HuH-7.5 (cell line): ENCODE measurements at places on chromosomes 1 and 21.

DNA sequence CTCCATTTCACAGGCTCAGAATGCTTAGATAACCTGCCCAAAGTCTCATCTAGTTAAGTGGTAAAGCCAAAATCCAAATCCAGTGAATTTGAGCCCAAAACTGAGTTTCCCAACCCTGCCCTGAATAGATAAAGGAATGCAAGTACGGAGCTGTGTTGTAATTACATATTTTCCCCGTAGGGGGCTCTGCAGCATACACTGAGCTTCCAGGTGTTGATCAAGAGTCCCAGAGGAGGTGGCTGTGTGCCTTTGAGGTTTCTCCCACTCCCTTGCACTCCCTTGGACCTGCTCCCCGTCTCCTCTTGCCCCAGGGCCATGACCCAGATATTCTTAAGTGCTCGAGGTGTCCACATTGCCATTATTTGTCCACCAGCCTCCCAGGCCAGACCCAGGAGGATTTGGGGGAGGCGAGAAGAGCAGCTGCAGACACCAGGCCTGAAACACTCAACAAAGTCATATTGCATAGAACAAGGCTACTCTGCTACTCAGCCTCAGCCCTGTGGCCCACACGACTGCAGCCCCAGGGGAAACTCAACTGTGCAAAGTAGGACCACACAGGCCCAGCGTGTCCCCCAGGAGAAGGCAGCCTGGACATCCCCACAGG is 18.4 kb upstream of the LY9 start:
- DNase-seq = peak; percentile 10

- DNase-seq = peak; percentile 25
Measured at GRCh38 chr1:32948905-32949304, 15.7 kb downstream of the RNF19B start.

DNA sequence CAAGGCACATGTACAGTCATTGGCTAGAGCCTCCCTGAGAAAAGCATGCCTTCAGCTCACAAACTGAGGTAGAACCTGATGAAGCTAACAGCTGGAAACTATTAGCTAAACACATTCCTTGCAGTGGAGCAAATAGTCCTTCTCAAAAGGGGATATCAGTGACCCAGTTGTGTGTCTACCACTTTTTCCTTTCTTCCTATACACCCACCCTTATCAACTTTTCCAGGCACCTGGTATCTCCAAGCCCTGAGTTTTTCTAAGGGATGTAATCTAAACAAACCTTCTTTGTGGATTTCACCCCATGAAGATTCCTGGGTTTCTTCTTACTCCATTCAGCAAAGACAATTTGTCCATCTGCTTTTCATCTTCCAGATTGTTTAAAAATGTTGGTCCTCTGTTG is 10.5 kb upstream of the ZSWIM5 start:
- no peak for DNase-seq

DNA sequence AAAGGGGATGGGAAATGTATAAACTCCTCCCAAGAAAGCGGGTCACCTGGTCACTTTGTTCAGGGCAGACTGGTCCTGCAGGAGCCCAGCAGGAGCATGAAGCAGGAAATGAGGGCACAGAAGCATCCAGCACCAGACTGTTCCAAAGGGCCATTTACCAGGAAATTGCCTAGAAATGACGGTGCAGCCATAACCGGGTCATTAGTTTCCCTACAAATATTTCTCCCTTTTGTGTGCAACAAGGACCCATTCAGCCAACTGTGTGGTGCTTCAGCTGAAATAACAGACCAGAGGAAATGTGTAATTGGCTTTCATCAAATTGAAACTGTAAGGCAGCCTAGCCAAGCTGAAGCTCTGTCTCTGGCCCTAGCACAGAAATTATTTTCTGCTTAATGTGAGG is 7.6 kb upstream of the CTTNBP2NL start:
- no peak for DNase-seq

DNA sequence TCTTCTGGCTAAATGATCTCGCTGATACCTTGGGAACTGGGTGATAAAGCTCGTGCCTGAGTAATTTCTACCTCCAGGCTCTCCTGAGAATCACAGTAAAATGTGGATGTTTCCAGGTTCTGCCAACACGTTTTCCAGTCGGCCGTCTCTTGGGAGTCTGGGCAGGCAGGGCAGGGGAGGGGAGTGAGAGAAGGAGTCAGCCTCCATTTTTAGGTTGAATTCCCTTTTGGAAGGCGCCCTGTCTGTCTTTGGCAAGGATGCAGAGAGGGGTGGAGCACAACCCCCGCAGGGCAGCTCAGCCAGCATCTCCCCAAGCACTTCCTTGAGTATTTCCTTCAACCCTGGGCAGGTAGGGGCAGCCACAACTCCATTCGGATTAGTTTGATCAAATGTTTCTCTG is 15.5 kb upstream of the ACTRT2 start:
- no peak for DNase-seq

- DNase-seq = peak; percentile 30
Measured at GRCh38 chr1:239952348-239953308, 139.1 kb upstream of the FMN2 start.

GRCh38 chr1:12617511-12617900 is 504 bp downstream of the DHRS3 start:
- no peak for DNase-seq

DNA sequence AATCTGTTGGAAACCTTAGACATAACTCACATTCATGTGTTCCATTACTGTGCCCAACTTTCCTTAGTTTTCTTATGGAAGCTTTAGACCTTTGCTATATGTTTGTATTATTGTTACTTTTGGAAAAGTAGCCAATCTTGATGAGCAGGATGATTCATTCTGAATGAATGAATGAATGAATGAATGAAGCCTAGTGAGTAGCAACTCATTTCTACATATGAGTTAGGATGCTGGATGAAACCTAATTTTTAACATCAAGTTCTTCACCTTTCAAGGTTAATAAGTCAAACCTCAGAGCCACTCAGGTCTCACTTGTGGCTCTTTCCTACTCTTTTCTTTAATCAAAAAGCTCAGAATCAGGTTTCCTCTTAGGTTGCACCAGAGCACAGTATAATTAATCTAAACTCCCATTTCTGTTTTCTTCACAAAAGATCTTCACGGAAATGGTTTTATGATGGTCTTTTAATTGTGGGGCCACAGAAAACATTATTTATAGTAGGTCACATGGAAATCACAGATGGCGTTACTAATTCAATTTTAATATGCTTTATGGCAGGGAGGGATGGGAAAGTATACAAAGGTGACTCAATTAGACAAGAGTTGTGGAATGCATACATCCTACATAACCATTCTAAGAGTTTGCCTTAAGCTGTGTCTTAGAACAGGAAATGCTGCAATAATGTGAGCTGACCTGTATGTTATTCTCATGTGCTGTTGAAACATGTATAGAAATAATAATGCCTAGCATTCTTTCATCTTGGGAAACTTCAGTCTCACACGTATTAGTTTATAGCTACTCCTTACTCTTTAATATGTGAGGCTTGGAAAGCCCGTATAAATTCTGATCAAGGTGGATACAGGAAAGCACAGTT is 4.5 kb upstream of the DDX59 start:
- DNase-seq = no peak

GRCh38 chr21:45086337-45086958 is 12.1 kb downstream of the ADARB1 start:
- DNase-seq = no peak

GRCh38 chr1:204123376-204123775 is 28.5 kb downstream of the ETNK2 start:
- DNase-seq = peak; percentile 67

DNA sequence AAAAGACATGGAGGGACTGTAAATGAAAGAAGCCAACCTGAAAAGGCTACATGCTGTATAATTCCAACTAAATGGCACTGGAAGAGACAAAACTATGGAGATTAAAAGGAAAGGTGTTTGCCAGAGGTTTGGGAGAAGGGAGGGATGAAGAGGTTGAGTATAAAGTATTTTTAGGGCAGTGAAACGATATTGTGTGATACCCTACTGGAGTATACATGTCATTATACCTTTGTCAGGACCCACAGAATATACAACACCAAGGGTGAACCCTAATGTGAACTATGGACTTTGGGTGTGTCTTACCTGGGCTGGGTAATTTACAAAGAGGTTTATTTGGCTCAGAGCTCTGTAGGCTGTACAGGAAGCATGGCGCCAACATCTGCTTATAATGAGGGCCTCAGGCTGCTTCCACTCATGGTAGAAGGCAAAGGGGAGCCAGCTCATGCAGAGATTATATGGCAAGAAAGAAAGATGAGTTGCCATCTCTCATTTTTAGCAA is 73.4 kb downstream of the CD2 start:
- no peak for DNase-seq

GRCh38 chr1:85748120-85748519 is 39.9 kb upstream of the ZNHIT6 start:
- DNase-seq = no peak

- no peak for DNase-seq
Measured at GRCh38 chr1:26158271-26158907, 490 bp upstream of the FAM110D start.

GRCh38 chr21:30689822-30690221 is 28.8 kb downstream of the KRTAP21-3 start:
- DNase-seq = no peak

DNA sequence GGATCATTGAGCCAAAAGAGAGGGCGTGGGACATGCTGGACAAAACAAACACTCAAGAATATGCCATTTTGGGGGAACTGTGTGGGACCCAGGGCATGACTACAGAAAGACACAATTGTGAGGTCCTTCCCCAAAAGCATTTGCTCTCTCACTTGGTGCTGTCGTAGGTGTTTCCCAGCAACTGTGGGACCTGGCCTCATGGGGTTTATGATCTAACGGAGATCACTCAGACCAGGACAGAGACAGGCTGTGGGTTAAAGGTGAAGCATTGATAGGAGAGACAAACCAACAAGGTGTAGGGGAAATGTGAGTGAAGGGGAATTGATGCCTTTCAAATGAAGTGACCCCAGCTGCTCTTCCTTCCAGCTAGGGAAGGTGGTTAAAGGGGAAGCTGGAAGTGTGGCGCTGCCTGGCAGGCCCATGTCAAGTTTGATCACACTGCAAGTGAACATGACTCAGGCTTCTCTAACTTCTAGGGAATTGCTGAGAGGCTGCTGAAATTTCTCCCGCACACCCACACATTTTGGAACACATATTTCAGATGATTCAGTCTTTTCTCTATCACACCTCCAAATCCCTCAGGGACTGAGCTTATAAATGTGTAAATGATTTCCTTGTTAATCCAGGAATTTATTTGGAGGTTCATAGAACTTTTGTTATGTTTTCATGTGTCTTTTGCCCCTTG is 30.2 kb downstream of the TRAF5 start:
- no peak for DNase-seq

GRCh38 chr21:23008601-23009202 is 2010.5 kb downstream of the NCAM2 start:
- no peak for DNase-seq

DNA sequence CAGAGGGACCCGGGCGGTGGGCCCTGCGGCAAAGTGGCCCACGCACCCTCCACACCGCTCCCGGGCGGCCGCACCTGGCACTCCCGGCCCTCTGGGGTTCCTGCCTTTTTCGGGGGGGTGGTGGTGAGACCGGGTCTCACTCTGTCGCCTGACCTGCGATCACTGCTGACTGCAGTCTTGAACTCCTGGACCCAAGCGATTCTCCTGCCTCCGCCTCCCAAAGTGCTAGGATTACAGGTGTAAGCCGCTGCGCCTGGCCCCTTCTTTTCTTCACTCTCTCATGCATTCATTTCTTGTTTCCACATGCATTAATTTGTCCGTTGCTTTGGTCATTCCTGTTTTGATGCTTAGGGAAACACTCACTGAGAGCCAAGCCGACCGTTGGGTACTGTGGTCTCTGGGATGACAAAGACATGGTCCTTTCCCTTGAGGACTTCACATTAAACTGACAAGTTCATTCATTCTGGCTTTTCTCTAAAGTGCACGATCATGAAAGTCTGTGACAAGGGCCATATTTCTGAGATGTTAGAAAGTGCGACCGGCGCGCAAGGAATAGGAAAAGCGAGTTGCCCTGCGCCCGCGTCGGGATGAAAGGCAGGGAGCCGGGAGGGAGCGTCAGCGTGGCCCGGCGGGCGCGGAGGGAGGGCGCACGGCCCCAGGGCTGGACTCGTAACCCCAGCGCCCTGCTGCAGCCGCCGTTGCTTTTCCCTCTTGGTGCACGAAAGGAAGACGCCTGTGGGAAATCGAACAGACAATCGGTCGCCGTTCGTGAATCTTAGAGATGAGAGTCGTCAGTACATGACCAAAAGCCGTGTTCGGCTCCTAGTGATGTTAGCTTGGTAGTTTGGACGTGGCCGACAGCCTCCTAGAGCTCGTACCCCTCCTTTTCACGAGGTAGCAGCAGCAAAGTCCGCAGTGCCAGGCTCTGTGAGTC is 1.0 kb upstream of the MCOLN2 start:
- DNase-seq = peak; percentile 40

GRCh38 chr1:65813956-65814355 is 21.3 kb downstream of the PDE4B start:
- no peak for DNase-seq

DNA sequence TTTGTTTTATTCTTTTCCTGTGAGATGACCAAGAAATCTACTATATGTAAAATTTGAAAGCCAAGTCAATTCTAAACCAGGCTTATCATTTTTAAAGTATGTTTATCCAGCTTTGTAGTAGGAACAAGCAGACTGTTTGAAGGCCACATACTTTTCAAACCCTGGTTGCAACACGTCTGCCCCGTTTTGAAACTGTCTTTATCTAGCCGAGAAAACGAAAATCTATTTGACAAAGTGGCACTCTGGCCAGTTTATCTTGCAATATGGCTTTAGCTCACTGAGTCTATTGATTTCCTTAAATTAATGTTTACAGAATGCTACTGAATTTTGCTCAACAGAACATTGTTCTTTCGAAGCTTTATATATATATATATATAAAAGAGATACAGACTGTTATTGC is 39.7 kb downstream of the PROX1 start:
- DNase-seq = no peak

DNA sequence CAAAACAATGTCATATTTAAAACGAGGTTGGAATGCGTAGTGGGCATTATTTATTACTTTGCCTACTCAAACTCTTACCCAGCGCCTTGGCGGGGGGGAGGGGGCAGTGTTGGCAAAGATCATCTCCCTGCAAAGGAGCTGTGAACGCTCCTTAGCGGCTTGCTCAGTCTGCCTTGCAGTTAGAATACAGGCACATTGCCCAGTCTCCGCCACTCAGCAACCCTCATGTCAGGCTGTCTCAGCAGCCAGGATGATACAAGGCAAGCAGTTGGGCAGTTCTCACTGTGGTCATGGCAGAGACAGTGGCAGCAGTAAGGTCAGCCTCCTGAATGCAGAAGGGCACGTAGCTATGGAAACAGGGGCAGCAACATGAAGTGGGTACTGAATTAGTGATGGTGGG is 170.4 kb upstream of the KCNK2 start:
- DNase-seq = no peak

GRCh38 chr1:62259551-62259950 is 59.7 kb downstream of the KANK4 start:
- no peak for DNase-seq

- no peak for DNase-seq
Measured at GRCh38 chr1:182315167-182315556, 76.4 kb downstream of the GLUL start.

GRCh38 chr1:78054559-78054958 is 8.8 kb downstream of the GIPC2 start:
- no peak for DNase-seq

DNA sequence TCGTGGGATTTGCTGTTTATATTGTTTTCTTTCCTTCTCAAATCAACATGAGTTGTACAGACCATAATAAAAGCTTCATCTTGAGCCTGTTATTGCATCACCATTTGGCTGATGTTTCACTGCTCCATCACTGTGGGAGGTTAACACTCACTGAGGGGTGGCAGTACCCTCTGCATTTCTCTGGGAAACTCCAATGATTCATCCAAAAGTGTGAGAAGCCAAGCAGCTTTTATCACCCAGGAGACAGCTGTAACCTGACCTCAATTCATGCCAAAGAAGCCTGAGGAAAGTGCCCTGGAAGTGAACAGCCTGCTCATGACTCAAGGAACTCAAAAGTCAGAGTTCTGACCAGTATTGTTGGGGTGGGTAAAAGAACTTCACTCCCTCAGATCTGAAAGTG is 84.1 kb downstream of the GPR88 start:
- no peak for DNase-seq
